ENCODE measurements at places on chromosomes 6 and 20. TPM values are rescaled to one million over a fixed set of nuclear protein-coding genes. Genes with fewer than 3 reads are reported as not detected.

DNA sequence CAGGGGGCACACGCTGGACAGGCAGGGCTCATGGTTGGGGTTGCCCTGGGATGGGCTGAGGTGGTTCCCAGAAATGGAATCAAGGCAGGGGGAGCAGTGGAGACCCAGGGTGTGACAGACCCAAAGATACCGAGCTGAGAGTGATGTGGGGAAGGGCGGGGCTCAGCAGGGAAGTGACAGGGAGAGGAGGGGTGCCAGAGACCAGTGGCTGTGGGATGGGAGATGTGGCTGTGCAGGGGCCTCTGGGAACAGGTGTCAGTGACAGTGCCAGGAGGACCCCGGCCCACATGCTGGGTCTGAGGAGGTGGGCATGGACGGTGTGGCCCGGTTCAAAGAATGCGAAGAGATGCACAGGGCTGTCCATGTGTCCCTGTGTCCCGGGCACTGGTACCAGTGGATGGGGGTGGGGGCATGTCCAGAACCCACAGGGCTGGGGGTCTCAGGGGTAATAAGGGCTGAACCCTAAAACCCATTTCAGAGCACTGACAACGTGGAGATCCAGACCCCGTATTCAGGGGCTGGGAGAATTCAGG is 1.0 kb downstream of the CABLES2 start:
- DNase-seq = no peak

Gene CCM2L
- total RNA-seq = not detected

DNA sequence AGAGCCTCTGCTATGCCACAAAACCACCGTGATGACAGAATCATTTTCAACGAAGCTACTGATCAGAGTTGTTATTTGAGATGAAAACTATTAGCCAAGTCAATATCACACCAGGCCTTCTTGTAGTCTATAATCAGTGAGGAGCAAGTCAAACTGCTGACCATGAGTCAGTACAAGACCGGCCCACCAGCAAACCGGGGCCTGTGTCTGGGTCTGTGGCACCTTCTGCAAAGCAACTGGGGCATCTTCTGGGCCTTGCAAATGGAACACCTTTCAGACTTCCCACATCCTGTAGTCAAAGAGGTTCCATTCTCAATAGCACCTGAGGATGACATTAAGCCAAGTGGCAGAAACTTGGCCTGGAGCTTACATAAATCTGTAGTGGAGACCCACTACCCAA is 38.5 kb downstream of the CPXM1 start:
- DNase-seq = no peak

DNA sequence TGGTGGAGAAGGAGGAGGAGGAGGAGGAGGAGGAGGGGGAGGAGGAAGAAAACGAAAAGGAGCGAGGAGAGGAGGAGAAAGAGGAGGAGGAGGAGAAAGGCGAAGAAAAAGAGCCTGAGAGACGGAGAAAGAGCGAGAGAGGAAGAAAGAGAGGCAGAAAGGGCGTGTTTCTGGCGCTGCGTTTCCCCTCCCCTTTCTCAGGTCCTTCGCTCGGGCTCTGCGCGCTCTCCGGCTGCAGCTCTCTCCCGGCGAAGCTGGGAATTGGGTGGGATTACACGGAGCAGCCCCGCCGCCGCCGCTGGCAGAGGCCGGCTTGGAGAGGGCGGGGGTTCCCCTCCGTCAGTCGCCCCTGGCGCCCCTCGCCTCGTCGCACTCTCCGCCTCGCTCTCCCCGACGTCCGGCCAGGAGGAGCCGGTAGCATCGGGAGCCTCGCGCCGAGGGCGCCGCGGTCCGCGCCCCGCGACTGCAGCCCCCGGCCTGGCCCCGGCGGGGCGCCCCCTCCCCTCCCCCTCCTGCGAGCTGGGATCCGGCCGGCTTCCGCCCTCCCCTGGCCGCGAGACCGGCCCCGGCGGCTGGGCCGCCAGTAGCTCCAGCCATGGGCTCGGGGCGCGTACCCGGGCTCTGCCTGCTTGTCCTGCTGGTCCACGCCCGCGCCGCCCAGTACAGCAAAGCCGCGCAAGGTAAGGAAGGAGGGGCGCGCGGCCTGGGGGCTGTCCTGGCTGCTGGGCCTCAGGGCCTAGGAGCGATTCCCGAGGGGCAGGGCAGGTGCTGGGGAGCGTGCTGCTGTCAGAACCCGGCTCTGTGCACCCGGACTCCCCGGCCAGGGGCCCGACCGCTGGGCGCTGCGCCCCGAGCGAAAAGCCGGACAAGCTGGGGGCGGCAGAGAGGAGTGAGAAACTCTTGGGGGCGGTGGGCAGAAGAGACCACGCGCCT is at the start of gene SCUBE3:
Gene SCUBE3 (plus strand): TSS at position 133 of the 933 bp plus-strand sequence. CDS start 463 bp downstream, at position 596.
- DNase-seq = peak; percentile 18

GRCh38 chr6:40532349-40533000 is 54.7 kb downstream of the LRFN2 start:
- no peak for DNase-seq

Gene SLPI
- total RNA-seq = 0.33 TPM

DNA sequence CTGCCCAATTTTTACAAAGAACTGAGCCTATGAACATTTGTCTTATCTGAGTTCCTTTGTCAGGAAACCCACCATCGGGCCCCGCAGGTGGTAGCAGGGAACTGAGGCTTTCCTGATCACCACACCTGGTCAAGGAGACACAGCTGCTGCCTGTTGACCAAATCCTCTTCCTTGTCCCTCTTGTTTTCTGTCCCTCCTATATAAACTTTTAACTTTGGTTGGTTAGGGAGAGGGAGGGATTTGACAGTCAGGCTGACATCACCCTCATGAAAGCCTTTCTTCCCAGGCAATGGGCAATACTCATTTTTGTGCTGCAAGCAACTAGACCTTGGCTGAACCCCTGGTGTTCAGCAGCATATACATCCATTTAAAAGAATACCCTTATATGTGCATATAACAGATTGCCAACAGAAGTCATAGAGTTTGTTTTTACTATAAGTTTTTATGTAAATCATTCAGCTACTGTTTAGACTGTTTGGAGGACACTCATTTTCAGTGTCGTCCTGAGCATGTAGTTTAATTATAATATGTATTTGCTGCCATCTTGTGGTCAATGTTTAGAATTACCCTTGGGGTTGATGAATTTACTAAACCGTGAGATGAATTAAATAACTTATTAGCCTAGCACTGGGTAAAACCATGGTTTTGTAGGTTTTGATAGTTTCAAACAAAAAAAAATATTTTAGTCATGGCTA is 17.0 kb downstream of the CRISP1 start:
- DNase-seq = peak; percentile 40

DNA sequence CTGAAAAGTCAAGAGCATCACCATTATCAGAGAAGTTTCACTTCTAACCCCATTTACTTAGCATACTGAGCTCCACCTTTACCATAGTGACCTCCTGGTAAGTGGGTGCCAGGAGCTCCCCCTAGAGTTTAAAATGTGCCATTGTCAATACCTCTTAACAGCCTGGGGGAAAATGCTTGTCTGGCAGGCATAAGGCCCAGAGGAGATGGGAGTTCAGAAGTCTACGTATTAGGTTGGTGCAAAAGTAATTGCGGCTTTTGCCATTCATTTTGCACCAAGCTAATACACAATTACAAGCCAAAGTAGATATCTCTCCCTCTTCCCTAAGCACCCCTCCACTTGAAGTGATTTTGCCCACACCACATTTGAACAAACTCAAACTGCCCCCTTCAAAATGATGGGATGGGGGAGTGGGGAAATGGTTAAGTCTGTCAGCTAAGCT is 919.0 kb downstream of the KIF16B start:
- peak; percentile 69 for DNase-seq
